ENCODE measurements at places on chromosomes 3 and 15.

DNA sequence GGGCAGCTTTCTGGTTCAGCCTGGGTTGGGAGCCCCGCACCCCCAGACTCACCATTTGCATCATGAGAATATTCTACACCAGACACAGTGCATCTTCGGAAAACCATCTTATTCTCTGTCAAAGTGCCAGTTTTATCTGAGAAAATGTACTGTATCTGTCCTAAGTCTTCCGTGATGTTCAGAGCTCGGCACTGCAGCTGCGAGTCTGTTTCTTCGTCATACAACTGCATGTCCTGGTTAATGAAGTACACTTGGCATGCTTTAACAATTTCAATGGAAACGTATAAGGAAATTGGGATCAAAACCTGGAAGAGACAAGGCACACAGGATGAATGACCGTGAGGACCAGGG is 141.5 kb downstream of the ATP10A start:
- no peak for DNase-seq

- DNase-seq = no peak
Measured at GRCh38 chr3:66220066-66220465, 735 bp upstream of the SLC25A26 start.

GRCh38 chr3:162141272-162141791 is 644.7 kb downstream of the OTOL1 start:
- DNase-seq = no peak

GRCh38 chr3:17039594-17039993 is 154.8 kb downstream of the PLCL2 start:
- no peak for DNase-seq

DNA sequence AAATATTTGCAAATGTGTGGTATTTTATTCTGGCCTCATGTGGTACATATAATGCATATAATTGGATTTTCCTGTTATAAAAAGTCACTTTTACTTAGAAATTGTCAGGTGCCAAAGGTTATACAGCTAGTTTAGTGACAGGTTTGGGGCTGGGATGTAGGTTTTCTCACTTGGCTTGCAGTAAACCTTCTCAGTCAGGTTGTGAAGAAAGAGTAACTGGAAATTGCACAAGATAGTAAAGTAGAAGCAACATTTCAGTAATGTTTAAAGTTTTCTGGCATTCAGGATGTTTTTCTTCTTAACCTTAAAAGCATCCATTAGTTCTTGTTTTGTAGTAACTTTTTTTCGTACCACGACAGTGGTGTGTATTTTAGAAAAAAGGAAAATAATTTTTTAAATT is 53.9 kb downstream of the MEF2A start:
- DNase-seq = no peak

Data from CD4-positive, alpha-beta T cell treated with Interleukin-12 subunit alpha and Interleukin-12 subunit beta, for 1 hour (primary cell).